Activated naive CD4-positive, alpha-beta T cell treated with anti-CD3 and anti-CD28 coated beads, Interleukin-2, amount 50 U/mL, for 72 hours (primary cell): ENCODE measurements at places on chromosomes 1 and 21. TPM values are rescaled to one million over a fixed set of nuclear protein-coding genes. Genes with fewer than 3 reads are reported as not detected.

STUM gene
- not detected for total RNA-seq

MYOM3 gene
- not detected for total RNA-seq

ADGRL2 gene
- total RNA-seq, result not detected

UBL4B gene
- not detected for total RNA-seq

DIO1 gene
- total RNA-seq, result not detected

OR10Z1 gene
- not detected for total RNA-seq

OR2L2 gene
- total RNA-seq, result 0.23 TPM

S100A7A gene
- total RNA-seq, result not detected

HES2 gene
- total RNA-seq, result 1.1 TPM

SLC30A10 gene
- total RNA-seq, result not detected

GBP4 gene
- 32.5 TPM for total RNA-seq

TNFRSF18 gene
- 43.6 TPM for total RNA-seq

XPR1 gene
- total RNA-seq, result 18.6 TPM

ZNF593OS gene
- total RNA-seq, result not detected

CYP4X1 gene
- not detected for total RNA-seq

HMCN1 gene
- 0.14 TPM for total RNA-seq

CBR3 gene
- total RNA-seq, result 9.6 TPM

MAP7D1 gene
- total RNA-seq, result 169 TPM

BRDT gene
- total RNA-seq, result not detected

CD1B gene
- not detected for total RNA-seq

OLIG2 gene
- not detected for total RNA-seq

RHCE gene
- not detected for total RNA-seq

LCE1D gene
- not detected for total RNA-seq

ACTRT2 gene
- total RNA-seq, result not detected

TNFSF18 gene
- total RNA-seq, result not detected

TMCC2 gene
- 11.1 TPM for total RNA-seq

TMED5 gene
- total RNA-seq, result 22.2 TPM

FHL3 gene
- total RNA-seq, result 39.0 TPM

C1orf94 gene
- not detected for total RNA-seq

NASP gene
- 178 TPM for total RNA-seq

FCRL1 gene
- total RNA-seq, result not detected

RIPPLY3 gene
- not detected for total RNA-seq

SLC44A3 gene
- not detected for total RNA-seq

SPATA45 gene
- total RNA-seq, result not detected

ALX3 gene
- total RNA-seq, result not detected

CHD5 gene
- 0.59 TPM for total RNA-seq

CPLANE2 gene
- total RNA-seq, result 3.0 TPM

ARHGEF10L gene
- not detected for total RNA-seq

FCGR3A gene
- 0.59 TPM for total RNA-seq

SPRR1A gene
- total RNA-seq, result not detected

GBP7 gene
- total RNA-seq, result not detected

FCGR2B gene
- not detected for total RNA-seq

PLA2G2A gene
- not detected for total RNA-seq

ATP6V1G3 gene
- 0.56 TPM for total RNA-seq

LCE2B gene
- total RNA-seq, result not detected

LRRC8B gene
- total RNA-seq, result 31.1 TPM

KIF14 gene
- total RNA-seq, result 17.8 TPM

TP73 gene
- total RNA-seq, result 0.39 TPM

IQCC gene
- total RNA-seq, result 4.6 TPM
